Stimulated activated CD8-positive, alpha-beta memory T cell treated with anti-CD3 and anti-CD28 coated beads, Interleukin-2, amount 100 ng/mL, for 1 hour (primary cell): ENCODE measurements at places on chromosomes 5 and 9.

- DNase-seq, result no peak
Observed at GRCh38 chr9:12956805-12957204, 182.0 kb downstream of the LURAP1L start.

DNA sequence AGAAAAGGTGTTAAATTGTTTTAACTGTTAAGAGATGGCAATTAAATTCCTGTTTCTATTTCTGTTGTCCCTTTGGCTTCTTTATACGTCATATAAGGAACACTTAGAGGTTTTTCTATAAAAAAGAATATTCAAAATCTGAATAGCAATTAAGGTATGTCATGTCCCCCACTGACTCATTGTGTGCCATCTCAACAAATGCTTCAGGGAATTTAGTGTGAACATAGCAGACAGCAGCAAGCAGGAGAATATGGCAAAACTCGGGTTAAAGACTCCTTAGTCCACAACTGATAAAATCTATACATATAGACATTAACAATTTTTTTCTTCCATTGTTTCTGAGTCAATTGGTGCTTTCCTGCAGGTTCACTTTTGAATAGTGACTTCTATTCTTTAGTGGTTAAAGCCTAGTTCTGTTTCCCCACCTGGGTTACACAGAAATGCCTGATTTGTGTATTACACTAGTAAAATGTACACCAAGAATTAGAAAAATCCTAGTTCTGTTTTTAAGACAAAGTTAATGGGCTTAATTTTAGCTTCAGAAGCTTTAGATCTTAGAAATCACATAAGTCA, 17.9 kb upstream of the RPS23 start:
- DNase-seq, result no peak

DNA sequence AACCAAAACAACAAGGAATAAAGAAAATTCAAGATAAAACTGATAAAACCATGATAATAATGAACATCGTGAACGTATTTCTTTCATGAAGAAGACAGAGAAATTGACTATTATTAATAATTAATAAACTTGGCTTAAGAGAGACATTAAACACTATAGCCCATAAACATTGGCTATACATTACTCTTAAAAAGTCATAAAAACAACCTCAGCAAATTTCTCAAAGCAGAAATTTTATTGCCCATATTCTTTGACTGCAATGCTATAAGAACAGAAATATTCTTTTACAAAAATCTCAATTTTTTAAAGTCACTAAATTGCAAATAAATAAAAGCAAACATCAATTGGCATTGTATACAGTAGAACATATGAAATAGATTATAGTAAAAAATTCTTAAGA, 42.5 kb downstream of the CSF2 start:
- DNase-seq, result no peak

DNA sequence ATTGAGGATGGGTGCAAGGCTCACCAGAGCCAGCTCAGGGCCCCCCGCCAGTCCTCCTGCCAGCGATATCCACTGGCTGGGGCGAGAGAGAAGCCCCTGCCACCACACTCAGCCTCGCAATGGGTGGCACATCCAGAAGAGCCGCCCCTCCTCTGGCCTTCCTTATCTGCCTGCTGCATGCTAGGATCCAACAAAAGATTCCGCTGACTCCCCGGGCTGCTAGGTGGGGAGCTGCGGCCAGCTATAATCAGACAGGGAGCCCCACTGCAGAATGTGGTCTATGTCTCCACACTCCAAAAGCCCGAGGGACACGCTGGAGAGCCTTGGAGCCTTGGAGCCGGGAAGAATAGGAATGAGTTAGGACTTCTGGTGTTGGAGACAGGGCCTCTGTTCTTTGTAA, 32.8 kb downstream of the COL23A1 start:
- DNase-seq, result no peak

DNA sequence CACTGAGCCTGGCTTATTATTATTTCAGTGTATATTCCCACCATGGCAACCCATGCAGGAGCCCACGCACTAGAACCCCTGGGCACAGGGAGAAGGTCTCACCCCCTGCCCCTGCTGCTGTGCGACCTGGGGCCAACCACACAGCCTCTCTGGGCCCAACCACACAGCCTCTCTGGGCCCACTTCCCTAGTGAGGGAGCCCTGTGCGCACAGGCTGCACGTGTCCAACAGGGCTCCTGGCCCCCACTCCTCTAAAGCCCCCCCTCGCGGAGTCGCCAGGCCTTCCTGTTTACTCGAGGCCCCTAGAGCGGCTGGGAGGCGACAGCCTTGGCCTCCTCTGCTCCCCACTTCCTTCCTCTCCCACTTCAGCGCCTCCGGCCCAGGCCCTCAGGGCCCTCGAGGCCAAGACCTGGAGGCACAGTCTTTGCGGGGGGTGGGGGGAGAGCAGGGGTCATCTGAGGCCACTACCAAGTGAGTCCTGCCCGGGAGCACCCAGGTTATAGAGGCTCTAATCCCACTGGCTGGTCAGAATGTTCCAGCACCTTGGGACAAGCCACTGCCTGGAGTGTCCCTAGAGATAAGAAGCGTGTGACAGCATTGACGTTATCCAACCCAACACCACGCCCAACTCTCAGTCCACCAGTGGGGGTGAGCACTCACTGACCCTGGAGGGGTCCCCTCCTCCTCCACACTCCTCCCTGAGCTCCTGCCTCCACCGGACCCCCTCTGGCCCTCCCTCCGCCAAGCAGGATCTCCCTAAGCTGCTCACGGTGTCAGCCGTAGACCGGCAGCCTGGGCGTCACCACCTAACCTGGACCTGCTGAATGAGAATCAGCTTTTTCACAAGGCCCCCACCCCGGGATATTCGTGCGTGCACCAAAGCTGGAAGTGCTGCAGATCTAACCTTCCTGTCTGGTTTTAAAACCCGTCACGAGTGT, 7.9 kb upstream of the ENG start:
- peak; percentile 28 for DNase-seq

DNA sequence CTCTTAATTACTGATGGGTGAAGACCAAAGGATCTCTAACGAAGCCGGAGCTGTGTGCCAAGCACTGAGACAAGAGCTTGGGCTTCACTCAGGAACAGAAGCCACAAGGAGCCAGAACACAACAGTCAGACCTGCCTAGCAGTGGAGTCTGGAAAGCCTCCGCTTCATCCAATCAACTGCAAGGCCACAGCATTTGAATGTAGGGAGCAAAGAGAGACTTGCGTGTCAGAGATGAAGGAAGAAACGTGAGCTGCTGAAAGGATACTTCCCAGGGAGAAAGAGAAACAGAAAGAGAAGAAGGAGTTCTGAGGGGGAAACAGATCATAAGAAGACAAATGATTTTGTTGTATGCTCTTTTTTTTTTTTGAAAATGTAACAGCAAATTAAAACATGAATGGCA, 43.5 kb downstream of the DDX31 start:
- DNase-seq, result no peak

- no peak for DNase-seq
Observed at GRCh38 chr5:173807181-173807655, 80.9 kb upstream of the CPEB4 start.

DNA sequence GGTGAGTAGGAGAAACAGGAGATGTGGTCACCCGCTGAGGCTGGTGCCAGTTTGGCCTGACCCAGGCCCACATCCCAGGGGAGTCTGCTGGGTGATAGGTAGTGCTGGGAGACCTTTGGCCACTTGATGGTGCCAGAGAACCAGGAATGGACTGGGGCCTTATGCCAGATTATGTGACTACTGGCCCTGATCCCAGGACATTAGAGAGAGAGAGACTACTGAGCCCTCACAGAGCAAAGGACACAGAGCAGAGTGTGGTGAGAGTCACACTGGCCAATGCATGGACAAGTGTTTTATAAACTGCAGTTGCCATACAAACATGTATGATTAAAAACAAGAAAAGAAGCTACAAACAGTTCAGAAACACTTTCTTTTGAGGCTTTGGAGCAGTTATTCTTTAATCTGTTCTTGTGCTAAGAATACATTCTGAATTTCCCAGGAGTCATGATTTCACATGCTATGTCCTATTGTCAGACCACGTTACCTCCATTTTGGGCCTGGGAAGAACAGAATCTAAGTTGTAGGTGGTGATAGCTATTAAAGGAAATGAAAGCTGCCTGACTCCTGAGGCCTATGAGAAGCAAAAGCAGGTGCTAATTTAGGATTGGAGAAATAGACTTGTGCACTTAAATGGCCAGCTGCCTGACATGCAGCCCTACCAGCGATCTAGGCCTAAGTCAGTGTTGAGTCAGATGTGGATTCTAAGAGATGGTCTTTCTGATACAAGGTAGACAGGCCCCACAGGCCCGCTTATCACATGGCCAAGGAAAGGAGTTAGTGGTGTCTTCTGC, 32.6 kb upstream of the TMOD1 start:
- no peak for DNase-seq

DNA sequence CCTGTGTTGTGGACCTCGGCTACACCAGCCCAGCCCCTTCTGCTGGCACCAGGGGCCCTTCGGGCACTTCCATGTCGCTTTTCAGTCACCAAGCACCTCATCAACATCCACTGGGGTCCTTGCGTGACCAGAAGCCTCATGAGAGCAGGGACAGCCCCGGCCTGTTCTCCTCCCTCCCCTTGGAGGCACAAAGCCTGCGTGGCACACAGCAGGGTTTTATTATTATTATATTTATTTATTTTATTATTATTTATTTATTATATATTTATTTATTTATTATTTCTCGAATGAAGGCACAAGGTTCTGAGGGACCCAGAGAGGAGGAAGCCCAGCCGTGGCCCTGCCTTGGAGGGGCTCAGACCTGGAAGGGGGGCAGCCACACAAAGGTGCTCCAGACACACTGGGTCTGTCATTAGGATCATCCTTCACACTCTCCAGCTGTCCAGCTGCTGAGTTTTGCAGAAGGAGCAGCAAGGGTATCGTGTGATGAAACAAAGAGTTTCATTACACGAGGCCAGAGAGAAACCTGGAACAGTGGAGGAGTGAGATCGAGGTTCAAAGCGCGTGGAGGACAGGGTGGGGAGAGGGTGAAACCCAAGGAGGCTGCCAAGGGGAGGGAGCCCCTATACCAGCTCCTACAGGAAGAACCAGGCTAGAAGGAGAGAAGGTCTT, 5.2 kb downstream of the VAV2 start:
- no peak for DNase-seq

GRCh38 chr5:9441610-9442009, 104.3 kb downstream of the SEMA5A start:
- no peak for DNase-seq

- no peak for DNase-seq
Observed at GRCh38 chr5:116456036-116456435, 118.6 kb downstream of the SEMA6A start.

DNA sequence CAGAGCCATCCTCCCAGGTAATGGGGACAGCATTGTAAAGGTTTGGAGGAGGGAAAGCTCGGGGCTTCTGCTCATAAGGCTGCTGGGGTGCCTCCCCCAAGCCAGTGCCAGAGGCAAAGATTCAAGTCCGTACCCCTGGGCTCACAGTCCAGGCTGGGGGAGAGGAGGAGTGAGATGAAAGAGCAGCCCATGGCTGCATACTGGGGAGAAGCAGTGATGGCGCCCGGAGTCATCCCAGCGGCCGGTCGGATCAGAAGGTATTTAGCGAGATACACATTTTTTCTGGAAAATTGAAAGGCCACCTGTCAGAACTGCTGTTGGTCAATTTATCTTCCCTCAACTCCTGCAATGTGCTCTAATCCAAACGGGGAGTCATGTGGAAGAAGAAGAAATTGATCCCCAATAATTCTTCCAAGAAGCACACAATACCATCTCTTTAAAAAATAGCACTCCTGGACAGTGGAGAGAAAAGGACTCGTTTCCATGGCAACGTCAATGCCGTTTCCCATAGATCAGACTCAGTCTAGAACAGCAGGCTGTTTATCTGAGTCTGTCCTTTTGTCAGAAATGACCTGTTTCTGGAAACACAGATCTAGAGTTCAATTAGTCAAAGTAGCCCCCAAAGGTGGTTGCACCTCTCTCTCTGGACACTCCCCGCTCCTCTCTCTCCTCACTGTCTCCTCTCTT, 65.9 kb downstream of the NSG2 start:
- no peak for DNase-seq

DNA sequence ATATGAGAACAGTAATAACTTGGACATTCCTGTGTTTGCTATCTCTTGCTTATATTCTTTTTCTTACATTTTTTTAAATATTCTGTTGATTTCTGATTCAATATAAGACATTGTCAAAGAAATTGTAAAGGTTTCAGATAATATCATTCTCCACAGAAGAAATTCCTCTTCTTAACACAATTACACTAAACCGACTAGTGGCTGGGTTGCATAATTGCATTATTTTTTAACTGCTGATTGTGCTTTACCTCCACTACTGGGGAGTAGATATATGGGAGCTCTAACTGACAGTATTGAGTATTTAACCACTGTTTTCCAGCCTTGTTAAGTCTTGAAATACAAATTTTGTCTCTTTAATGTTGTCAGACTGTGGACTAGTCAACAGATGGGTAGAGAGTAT, 723.8 kb upstream of the EDIL3 start:
- DNase-seq, result no peak

DNA sequence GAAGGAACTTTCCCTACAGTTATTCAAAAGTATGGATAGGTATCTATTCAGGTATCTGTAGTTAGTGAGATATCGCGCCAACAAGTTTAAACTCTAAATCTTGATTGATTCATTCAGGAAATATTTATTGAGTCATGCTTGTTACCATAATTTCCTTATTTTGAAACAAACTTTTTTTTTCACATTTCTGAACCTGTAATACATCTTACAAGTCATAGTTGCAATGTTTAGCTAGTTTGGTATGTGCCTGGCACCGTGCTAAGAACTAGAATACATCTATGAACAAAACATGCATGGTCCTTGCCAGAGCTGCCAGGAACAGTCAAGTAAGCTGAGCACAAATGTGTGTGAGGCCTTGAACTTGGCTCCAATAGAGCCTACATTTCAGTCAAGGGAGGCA, 226.4 kb downstream of the PCSK5 start:
- DNase-seq, result no peak

DNA sequence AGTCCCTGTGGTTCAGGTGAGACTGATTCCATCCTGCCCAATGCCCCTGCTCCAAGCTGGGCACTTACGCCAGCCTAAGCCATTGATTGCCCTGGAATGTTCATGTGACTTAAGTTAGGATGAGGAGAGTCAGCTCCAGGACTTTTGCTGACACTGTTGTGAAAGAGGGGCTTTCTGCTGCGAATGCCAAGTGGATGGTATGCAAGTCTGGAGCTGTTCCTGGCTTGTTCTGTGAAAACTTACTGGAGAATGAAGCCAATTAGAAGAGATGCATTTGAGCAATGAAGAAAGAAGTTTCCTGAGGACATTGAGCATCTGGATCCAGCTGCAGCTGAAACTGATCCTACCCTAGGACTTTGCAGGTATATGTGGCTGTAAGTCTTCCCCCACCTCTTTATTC, 61.2 kb upstream of the ZFR start:
- no peak for DNase-seq

- DNase-seq, result no peak
Observed at GRCh38 chr5:84881737-84882136, 497.1 kb upstream of the EDIL3 start.

DNA sequence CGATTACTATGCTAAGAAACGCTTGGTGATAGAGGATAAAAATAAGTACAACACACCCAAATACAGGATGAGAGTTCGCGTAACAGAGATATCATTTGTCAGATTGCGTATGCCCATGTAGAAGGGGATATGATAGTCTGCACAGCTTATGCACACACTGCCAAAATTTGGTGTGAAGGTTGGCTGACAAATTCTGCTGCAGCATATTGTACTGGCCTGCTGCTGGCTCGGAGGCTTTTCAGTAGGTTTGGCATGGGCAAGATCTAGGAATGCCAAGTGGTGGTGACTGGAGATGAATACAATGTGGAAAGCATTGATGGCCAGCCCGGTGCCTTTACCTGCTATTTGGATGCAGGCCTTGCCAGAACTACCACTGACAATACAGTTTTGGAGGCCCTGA, 208.4 kb downstream of the PDZD2 start:
- DNase-seq, result no peak

GRCh38 chr5:172956936-172957335, 2.3 kb upstream of the RPL26L1 start:
- no peak for DNase-seq

- DNase-seq, result no peak
Observed at GRCh38 chr5:100270023-100270771, 265.0 kb upstream of the FAM174A start.
